ENCODE measurements at places on chromosomes 1 and 21.

DNA sequence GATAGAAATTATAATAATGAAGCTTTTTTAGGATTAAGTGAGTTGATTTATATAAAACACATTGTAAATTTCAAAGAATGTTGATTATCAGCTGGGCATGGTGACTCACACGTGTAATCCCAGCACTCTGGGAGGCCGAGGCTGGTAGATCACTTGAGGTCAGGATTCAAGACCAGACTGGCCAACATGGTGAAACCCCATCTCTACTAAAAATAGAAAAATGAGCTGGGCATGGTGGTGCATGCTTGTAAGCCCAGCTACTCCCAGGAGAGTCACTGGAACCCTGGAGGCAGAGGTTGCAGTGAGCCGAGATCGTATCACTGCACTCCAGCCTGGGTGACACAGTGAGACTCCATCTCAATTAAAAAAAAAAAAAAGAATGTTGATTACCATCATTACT, 18.4 kb downstream of the ADAMTS1 start:
- no peak for DNase-seq

DNA sequence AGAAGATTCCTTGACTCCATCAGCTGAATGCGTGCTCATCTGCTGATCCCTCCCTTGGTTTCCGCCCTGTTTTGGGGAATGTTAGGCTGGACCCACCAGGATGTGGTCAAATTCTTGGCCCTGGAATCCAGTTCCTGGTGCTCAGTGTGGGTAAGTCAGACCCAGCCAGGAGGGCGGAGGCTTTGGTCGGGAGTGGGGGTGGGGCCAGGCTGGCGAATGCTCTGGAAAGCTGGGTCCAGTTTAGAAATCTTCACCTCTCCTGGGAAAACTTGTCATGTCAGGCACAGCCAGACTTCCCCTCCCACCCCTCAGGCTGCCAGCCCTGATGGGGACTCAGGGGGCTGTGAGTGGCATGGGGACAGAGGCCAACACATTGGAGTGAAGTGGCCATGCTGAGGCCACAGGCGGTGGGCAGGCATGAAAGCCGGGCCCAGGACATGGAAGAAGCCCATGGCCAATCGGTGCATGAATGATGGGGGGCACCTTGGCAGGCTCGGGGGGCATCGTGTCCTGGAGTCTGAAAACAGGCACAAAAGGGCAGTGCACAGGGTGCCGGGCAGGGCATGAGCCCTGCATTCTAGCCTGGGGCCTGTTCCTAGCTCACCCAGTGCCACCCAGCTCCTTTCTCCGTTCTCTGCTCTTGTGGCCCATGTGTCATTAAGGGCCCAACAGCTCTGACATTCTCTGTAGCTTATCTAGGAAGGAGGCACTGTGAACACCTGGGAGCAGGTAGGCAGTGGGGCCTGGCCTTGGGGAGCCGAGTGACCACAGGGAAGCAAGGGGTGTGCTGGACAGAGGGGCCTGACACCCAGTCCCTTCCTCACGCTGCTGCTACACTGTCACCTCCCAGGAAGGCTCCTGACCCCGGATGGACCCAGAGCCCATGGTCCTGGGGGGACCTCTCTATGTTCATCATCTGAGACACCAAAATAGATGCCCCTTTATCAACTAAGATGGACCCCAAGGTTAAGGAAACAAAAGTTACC, 14.6 kb upstream of the PADI1 start:
- no peak for DNase-seq

DNA sequence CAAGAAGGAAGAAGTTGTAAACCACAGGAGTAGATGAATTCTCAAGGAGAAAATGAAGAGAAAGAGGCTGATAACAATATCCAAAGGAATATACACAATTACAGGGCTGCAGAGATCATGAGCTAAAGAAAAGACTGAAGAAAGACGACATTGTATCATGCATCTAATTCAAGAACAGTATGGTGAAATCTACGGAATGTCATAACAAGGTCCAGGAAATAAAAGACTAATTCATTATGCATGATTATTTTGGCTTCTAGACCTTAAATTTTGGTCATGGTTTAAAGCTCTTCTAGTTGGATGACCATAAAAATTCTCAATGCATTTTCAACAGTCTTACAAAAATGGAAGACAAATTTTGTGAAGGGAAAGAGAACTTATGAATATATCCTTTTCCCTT, 71.7 kb downstream of the SH3GLB1 start:
- DNase-seq, result no peak

GRCh38 chr1:36743286-36744005, 260.7 kb upstream of the CSF3R start:
- DNase-seq, result no peak

- DNase-seq, result no peak
Measured at GRCh38 chr1:156693848-156694689, 11.3 kb downstream of the CRABP2 start.

GRCh38 chr1:46491443-46492268, 2.0 kb downstream of the DMBX1 start:
- no peak for DNase-seq

DNA sequence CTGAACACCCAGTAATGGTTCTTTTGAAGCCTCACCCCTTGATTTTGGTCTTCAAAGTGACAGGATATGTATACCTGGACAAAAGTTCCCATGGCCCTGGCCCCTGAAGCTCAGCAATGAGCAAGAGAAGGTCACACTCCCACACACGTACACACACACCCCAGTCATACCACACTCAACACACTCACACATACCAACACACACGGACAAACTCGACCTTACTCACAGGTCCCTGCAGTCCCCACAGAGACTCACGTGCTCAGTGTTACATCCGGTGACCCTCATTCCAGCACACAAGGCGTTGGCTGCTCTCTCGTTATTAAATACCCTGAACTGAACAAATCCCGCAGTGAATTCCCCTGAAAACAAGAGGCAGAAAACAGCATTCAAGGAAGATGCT, 5.9 kb downstream of the ITLN1 start:
- no peak for DNase-seq

DNA sequence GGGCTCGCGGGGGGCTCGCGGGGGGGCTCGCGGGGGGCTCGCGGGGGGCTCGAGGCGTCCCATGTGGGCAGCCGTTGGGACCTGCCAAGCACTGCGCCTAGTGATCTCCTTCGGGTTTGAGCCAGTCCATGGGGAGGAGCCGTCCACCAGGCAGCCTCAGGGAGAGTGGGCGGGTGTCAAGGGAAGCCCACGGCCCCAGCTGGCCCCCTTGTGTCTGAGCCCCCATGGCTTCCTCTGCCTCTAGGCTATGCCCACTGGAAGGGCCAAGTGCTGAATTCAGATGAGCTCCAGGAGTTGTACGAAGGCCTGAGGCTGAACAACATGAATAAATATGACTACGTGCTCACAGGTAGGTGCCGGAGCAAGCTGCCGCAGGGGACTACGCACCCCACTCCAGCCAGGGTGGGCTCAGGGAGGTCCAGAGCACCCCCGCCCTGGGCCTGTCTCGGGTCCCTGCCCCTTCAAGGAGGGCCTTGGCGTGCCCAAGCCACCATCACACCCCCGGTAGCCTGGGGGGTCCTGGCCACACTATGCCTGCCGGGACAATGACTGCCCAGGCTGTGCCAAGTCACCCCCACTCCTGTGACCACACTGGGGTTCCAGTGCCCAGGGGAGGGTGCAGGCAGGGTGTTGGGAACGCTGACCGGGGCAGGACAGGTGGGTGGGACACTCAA, 22.6 kb downstream of the PDXK start:
- DNase-seq, result no peak

GRCh38 chr1:227915564-227916553, 31.9 kb downstream of the WNT9A start:
- DNase-seq, result no peak

- DNase-seq, result no peak
Measured at GRCh38 chr1:56577406-56578137, 1.8 kb downstream of the PLPP3 start.

DNA sequence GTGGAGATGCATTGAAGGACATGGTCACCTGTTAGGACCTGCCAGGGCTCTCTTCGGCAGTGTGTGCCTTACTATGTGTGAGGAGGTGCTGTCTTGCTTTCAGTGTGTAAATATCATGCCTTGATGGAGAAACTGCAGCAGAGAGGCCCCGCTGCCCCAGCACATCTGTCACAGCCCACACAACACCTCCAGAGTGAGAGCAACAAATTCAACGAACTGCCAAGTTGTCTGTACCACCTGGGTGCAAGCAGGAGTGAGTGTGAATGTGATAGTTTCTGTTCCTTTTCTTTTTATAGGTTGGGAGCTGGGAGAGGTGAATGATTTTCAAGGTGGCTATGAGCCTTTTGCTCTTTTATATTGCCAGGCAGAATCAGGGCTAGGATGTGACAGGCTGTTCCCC, 114.6 kb upstream of the KIAA0040 start:
- DNase-seq, result no peak

- no peak for DNase-seq
Measured at GRCh38 chr1:36879613-36880012, 154.7 kb downstream of the GRIK3 start.

- DNase-seq, result no peak
Measured at GRCh38 chr1:229582011-229582694, 23.6 kb upstream of the ABCB10 start.

GRCh38 chr1:54486907-54487306, 61.1 kb upstream of the ACOT11 start:
- peak; percentile 39 for DNase-seq

DNA sequence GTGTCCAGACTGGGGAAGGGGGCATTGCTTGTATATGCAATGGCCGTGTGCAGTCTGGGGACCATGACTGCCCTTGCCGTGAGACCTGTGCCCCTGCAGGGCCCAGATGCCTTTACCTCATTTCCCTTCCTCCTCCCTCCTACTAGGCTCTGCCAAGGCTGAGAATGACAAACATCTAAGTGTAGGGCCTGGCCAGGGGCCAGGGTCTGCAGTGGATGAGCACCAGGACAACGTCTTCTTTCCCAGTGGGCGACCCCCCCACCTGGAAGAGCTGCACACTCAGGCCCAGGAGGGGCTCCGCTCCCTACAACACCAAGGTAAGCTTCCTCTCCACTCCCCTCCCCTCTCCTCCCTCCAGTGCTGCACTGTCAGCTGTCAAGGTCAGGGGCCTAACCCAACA, 49.5 kb downstream of the YARS1 start:
- DNase-seq, result no peak

DNA sequence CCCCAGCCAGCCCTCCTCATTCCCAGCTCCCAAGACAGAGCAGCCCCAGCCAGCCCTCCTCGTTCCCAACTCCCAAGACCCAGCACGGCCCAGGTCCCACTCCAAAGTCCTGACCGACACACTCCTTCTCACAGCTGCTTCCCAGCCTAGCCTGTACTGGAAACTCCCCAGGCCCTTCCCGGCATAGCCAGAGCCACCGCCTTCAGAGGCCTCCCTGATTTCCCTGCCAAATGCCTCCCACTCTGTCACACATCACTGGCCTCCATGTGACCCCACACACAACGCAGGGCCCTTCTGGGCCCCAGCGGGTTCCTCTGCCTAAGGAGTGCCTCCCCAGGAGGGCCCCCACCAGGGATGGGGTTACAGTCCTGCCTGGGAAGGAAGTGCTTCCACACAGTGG, 2.8 kb downstream of the UBE2J2 start:
- DNase-seq, result no peak

DNA sequence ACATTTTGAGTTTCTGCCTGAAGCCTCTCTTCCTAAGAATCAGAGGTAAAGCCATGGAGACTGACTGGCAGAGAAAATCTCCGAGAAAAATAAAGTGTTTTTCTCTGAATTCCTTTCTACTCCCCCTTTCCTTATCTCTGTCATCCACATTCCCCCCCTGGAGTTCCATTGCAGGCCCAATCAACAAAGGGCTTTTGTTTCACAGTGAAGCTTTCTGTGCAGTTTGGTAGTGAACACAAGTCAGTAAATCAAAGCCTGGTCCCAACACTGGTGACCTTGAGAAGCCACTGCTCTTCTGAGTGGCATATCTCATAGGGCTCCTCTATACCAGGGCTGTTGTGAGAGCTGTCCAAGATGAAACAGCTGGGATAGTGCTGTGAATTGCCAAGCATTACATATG, 228.4 kb downstream of the SEC16B start:
- no peak for DNase-seq

GRCh38 chr1:219587801-219588561, 24.9 kb downstream of the ZC3H11B start:
- no peak for DNase-seq

DNA sequence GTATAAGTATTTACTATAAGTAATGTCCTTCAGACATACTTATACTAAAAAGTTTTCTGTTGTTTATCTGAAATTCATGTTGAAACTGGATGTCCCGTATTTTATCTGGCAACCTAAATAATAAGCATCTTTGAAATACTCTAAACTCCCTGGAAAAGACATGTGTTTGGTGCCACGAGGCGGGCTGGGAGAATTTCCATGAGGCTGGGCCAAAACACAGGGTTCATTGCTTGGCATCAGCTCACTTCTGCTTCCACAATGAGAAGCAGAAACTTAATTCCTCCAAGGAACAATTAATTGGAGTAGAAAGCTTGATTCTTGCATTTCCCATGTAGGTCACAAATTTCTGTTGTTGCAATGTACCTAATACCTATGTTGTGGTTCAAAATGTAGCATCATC, 110.2 kb downstream of the PSMG1 start:
- DNase-seq, result no peak

- peak; percentile 93 for DNase-seq
Measured at GRCh38 chr1:232678185-232678886, 48.4 kb upstream of the SIPA1L2 start.

- no peak for DNase-seq
Measured at GRCh38 chr1:52929019-52929418, 1.9 kb downstream of the SCP2 start.

GRCh38 chr21:26877018-26877417, 31.8 kb upstream of the ADAMTS1 start:
- DNase-seq, result no peak

DNA sequence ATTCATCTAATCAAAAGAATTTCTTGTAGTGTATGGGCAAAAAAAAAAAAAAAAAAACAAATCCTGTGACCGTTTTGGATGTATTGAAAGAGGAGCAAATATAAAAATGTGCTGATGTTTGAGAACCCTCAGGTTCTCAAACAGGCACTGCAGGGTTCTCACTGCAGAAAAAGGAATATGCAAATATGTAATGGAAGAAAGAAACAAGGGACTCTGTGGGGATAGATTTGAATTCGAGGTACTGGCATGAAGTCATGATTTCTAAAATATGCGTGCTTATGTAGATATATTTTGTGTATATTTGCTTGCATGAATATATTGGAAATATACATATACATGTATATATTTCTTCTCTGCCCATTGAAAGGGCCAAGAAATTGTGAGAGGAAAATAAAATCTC, 365.0 kb upstream of the RUNX1 start:
- no peak for DNase-seq

- no peak for DNase-seq
Measured at GRCh38 chr1:183206538-183207122, 20.6 kb downstream of the LAMC2 start.

GRCh38 chr21:36769051-36769839, 70.3 kb downstream of the SIM2 start:
- DNase-seq, result peak; percentile 17

Data from NCI-H748 treated with DMSO at 0.1 percent for 48 hours (cell line).